ENCODE measurements at places on chromosomes 3 and 15.

- no peak for DNase-seq
Measured at GRCh38 chr3:4150816-4151215, 152.4 kb upstream of the SETMAR start.

DNA sequence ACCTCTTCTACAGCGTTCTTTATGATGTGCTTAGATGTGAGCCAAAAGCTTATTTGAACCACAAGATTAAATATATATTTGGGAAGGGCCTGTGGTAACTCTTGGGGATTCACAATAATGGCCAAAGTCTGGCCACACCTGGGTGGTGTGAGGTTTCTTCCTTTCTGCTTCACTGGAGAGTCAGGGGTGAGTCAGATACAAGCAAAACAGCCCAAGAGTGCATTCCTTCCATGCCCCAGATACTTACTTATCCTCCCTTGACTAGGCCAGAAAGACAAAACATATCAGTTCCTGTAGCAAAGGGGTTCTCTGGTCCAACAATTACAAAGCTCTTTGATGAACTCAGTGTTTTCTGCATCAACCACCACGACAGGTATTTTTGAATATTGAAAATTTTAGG lies 941 bp downstream of the ZBED2 start:
- peak; percentile 23 for DNase-seq

- no peak for DNase-seq
Measured at GRCh38 chr3:165193366-165194254, 2.6 kb downstream of the SLITRK3 start.

- no peak for DNase-seq
Measured at GRCh38 chr3:71180524-71180923, 403.0 kb downstream of the FOXP1 start.

Data from HTR-8/SVneo (cell line).